Hematopoietic multipotent progenitor cell treated with erythropoietin and hydrocortisone succinate and interleukin-3 and kit ligand, for 15 days (in vitro differentiated cells): ENCODE measurements at places on chromosomes 6 and 20.

GRCh38 chr20:8647961-8648441 is 420.9 kb upstream of the PLCB4 start:
- DNase-seq = no peak

GRCh38 chr20:45254383-45255262 is at the start of gene SLPI:
Gene SLPI, minus strand, starts transcription at chr20:45254564. Its CDS starts 21 bp downstream, at chr20:45254543.
- DNase-seq = no peak

- no peak for DNase-seq
These were observed 110.1 kb downstream of the SNX5 start for GRCh38 chr20:17858450-17859001.

GRCh38 chr20:51650685-51651134 is 108.2 kb upstream of the NFATC2 start:
- DNase-seq = no peak

DNA sequence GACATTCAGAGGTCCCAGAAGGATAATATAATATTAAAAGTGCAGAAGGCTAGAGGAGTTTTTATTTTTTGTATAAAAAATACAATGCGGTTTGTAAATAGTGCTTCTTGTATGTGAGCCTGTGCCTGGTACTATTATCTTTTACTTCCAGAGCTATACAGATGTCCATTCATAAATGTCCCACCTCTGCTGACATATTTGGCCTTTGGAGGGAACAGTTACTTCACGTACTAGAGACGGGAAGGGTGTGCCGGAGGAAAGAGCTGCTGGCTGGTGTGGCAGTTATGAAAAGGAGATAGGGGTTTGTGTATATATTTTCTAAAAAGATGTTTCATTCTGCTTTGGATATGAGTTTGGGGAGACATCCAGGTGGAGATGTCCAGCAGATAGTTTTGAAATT is 8.8 kb downstream of the CD109 start:
- DNase-seq = no peak

DNA sequence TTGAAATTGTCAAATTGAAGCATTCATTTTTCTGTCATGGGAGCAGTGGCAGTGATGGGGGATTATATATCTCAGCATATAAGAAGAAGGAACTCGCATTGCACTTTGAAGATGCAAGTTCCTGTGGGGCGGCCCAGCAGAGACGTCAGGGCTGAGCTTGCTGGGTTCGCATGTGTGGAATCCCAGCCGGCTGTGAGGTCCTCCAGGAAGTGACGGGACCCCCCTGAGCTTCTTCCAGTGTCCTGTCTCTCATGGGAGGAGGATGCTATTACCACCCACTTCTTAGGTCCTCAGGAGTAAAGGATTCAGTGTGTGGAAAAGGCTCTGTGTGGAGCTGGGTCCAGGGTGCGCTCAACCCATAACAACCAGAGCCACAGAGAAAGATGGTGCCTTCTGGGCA is 201.2 kb downstream of the CDH4 start:
- no peak for DNase-seq

DNA sequence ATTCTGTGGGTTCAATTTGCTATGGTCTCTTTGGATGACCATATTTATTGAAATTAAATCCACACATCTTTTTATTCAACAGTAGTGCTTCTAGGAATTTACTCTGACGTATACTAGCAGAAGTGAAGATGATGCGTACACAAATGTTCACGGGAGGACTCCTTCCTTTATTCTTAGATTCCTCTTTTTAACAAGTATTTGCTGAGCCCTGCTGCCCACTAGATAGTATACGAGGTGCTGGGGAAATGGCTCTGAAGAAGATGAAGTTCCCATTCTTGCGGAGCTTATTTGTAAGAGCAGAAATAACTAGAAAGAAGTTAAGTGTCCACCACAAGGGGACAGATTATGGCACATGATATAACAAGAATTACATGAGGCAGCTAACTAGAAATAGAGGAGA is 145.2 kb downstream of the DOK5 start:
- no peak for DNase-seq

DNA sequence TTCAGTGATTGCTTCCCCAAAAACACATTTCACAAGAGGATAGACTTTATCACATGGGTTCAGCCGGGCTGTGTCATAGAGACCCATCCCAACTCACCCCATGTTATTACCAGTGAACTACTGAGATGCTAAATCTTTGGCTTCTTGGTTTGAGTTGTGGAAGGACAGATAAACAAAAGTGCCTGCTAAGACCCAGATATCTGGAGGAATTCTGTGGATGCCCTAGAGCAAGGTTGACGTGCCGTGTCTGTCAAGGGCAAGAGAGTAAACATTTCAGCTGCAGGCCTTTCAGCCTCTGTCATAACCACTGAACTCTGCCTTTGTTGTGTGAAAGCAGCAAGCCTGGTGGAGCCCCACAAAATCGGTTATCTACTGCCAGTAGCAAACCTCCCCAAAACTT is 11.2 kb upstream of the THBD start:
- no peak for DNase-seq

DNA sequence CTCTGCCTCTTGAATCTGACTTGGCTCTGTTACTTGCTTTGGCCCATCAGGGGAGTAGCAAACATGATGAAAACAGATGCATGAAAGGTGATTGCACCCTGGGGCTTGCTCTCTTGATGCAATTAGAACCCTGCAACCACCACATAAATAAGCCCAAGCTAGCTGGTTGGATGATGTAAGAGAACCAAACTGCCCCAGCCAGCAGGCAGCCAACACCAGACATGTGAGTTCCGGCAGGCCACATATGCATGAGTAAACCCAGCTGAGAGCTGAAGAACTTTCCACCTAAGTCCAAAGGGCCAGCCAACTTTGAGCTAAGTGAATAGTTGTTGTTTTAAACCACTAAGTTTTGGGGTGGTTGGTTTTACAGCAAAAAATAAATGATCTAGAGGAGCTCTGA is 268.4 kb downstream of the FARS2 start:
- DNase-seq = no peak

- DNase-seq = no peak
These were observed 69.3 kb upstream of the STMND1 start for GRCh38 chr6:17032590-17032987.

GRCh38 chr6:100509101-100509500 is 44.4 kb upstream of the SIM1 start:
- DNase-seq = no peak

- DNase-seq = no peak
These were observed 308.2 kb upstream of the THEMIS start for GRCh38 chr6:128208851-128209580.

- no peak for DNase-seq
These were observed 13.8 kb upstream of the TFB1M start for GRCh38 chr6:155328074-155328538.

GRCh38 chr20:10218536-10219451 is at the start of gene SNAP25:
Gene SNAP25, plus strand, starts transcription at chr20:10218830. Its CDS starts 56,662 bp downstream, at chr20:10275492.
- DNase-seq = peak; percentile 48

DNA sequence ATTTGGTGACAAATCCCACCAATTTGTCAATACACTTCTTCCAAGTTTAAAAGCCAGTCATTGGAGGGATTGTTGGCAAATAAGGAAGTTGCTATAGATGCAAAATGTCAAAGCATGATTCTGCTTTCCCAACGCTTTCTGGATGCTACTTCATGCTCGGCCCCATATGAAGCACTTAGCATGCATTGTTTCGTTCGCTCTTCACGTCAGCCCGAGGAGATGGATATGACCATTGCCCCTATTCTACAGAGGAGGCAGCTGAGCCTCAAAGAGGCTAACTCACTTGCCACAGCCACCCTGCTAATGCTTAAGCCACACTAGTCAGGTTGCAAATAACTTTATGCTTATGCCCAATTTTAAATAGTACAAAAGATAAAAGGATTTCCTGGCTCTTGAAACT is 2.8 kb upstream of the NXT1 start:
- DNase-seq = no peak

DNA sequence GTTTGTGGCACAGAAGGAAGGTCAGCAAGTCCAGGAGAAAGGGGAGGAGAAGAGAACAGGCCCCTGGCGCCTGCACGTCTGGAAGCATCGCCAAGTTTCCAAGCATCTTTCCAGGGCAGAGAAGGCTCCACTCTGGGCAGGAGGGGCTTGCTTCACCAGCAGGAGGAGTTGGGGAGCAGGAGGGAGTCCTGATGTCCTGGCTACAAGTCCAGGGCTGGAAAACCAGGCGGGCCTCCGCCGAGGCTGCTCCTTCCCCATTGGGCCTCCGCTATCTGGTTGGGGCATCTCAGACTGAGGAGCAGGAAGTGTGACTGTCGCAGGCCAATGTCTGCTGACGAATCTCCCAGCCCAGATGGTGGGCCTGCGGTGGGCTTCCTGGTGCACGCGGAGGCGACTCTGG is 421.9 kb downstream of the PREX1 start:
- DNase-seq = no peak

DNA sequence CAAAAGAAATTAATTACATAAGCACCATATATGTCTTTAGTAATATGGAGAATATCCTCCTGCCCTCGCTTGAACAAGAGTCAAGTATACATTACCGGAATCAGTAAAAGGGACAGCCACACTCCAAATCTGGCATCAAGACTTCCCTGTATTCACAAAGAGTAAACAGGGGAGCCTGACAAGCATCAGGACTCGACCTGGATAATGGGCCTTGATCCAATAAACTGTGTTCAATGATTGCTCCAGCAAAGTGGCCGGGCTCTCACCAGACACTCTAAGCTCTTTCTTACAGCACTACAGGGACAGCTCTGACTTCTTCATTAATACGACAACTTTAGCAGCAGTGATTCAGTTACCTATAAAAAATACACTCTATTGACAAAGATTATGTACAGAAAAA is 307.9 kb upstream of the POU3F2 start:
- no peak for DNase-seq

DNA sequence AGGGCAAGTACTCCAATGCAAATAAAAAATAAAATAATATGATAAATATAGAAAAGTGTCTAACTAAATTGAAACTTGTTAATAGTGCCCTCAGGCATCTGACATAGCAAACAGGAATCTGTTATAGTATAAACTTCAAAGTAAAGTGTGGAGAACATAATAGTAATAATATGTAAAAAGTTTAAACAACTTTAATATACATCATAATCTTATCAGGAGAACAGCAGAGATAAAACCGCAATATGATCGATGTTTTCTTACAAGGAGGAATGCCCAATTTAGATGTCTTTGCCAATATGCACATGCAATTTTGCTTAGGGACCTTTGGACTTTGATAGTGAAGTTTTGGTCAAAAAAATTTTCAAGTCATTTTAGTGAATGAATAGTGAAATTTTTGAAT is 514.8 kb upstream of the IMPG1 start:
- no peak for DNase-seq

DNA sequence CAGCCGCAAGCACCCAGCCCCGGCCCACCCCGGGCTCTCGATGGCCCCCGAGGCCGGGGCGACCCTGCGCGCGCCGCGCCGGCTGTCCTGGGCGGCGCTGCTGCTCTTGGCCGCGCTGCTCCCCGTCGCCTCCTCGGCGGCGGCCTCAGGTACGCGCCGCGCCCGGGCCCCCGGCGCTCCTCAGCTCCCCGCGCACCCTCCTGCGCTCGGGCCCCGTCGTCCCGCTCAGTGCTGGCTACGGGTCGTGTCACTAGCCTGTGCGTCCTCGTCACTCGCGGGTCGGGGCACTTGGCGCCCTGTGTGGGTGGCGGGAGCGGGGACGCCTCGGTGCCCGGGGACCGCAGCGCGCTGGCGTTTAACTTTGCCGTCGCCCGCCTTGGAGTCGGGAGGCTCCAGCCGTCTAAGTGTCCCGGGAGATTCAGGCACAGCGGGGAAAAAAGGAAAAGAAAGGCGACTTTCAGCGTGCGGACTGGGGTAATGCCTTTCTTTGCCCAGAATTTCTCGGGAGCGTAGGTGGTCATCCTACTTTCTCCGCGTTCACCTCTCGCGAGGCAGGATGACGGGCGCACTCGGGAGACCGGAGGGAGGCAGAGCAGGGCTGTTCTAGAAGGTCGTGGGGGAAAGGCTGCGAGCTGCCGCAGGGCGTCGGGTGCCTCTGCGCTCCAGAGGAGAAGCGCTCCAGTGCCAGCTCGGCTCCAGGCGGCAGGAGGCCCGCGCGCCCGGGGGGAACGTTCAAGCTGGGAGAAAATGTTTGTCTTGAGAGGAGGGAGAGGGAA is 545 bp downstream of the FNDC1 start:
- no peak for DNase-seq

DNA sequence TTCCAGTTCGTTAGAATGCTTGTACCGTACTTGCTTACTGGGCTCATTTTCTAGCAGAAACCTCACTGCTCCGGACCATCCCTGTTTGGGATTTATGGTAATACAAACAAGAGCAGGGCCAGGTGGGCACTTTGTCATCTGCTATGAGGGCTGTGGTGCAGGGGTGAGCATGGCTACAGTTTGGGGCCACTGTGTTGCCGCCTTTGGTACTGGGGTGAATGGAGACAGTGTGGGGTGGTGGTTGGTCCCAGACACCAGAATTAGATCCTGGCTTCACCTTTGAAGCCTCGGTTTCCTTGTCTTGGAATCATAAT is 95.0 kb downstream of the TOX2 start:
- no peak for DNase-seq

DNA sequence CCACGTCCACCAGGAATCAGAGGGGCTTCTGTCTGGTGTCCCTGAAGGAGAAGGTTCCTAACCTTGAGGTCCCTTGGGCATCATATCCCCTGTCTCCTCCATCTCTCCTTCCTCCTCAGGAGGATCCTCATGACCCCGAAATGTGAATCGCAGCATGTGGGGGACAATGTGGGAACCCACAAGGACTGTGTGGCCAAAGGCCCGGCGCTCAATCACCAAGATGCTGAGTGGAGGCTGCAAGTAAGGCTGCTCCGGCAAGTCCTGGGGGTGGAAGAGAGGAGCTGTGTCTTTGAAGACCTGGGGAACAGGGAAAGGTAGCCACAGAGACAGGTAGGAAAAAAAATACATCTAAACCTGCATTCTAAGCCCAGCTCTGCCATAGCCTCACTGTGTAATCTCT is 36.4 kb upstream of the SPAG4 start:
- no peak for DNase-seq

GRCh38 chr20:48184229-48184628 is 398.9 kb upstream of the SULF2 start:
- DNase-seq = no peak

GRCh38 chr6:125759959-125760457 is 10.6 kb downstream of the HEY2 start:
- DNase-seq = no peak

- DNase-seq = no peak
These were observed 364.9 kb upstream of the IRAK1BP1 start for GRCh38 chr6:78502386-78502887.

- no peak for DNase-seq
These were observed 128.8 kb downstream of the HUS1B start for GRCh38 chr6:527989-528673.

GRCh38 chr6:15573384-15573783 is 89.4 kb downstream of the DTNBP1 start:
- no peak for DNase-seq

DNA sequence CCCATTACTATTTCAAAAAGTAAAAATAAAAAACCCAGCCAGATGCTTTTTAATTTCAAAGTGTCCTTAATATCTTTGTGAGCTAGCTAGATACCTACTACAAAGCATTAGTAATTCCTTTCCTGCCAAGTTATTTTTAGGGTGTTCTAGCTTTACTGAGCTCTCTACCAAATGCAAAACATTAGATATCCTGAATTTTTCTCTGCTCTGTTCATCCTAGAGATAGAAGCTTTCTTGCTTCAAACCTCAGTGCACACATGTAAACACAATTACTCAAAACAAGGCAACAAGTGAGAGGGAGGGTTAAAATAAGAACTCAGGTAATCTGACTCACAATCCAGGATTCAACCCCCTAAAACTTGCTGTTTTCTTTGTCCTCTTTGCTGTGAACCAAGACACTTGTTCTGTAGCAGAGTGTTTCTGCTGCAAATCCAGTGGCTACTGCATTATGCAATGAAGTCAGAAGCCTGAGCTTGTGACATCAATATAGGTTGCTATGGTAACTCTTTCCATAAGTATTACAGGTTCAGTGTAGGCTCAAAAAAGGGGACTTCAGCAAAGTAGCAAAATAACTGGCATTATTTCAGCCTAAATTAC is 72.6 kb upstream of the STXBP5 start:
- no peak for DNase-seq
